ENCODE measurements at places on chromosomes 5 and 9. TPM values are rescaled to one million over a fixed set of nuclear protein-coding genes. Genes with fewer than 3 reads are reported as not detected.
A peak's percentile ranks its signal among the peaks of the same experiment; 100 is the strongest.

Gene PCDH12
- 50.4 TPM for total RNA-seq

Gene C5orf52
- total RNA-seq = not detected

DNA sequence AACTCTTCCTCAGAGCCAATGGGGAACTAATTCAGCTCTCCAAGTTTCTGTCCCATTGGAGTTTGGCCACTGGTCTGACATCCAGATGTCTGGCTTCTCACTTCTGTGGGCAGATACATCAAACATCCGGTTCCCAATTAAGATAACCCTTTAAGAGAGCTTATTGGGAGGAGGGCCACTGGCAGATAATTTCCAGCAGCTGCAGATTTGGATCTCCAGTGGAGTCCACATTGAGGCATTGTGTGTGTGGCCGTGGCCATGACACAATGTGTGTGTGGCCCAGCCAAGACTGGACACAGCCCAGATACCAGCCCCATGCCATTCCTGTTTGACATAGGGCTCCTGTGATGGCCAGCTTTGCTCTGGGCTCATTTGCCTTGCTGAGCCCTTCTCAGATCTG, 110.5 kb upstream of the MAP1B start:
- H3K27me3 ChIP-seq = no peaks in the 10 kb centered on the region
- H3K36me3 ChIP-seq = no peaks in the 10 kb centered on the region
- H3K27ac ChIP-seq = no peak overlapping the region
- no peaks in the 10 kb centered on the region for H3K4me1 ChIP-seq

- no peak for DNase-seq
- H3K36me3 ChIP-seq = no peaks in the 10 kb centered on the region
- H3K27ac ChIP-seq = no peak overlapping the region
Measured at GRCh38 chr9:4489562-4489918, 728 bp upstream of the SLC1A1 start.

DNA sequence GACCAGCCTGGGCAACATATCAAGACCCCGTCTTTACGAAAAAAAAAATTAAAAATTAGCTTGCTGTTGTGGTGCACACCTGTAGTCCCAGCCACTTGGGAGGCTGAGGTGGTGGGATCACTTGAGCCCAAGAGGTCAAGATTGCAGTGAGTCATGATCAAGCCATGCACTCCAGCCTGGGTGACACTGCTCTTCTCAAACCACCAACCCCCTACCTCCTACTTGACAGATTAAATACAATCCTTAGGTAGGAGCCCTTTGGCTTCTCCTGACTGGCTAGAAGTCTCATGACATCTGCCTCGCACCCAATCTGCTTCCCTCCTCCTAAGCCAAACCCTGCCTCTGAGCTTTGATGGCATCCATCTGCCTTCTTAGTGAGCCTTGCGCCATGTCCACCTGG, 11.6 kb upstream of the FBP1 start:
- no peak overlapping the region for H3K27ac ChIP-seq
- H3K4me3 ChIP-seq = no peak overlapping the region
- H3K36me3 ChIP-seq = no peaks in the 10 kb centered on the region

DNA sequence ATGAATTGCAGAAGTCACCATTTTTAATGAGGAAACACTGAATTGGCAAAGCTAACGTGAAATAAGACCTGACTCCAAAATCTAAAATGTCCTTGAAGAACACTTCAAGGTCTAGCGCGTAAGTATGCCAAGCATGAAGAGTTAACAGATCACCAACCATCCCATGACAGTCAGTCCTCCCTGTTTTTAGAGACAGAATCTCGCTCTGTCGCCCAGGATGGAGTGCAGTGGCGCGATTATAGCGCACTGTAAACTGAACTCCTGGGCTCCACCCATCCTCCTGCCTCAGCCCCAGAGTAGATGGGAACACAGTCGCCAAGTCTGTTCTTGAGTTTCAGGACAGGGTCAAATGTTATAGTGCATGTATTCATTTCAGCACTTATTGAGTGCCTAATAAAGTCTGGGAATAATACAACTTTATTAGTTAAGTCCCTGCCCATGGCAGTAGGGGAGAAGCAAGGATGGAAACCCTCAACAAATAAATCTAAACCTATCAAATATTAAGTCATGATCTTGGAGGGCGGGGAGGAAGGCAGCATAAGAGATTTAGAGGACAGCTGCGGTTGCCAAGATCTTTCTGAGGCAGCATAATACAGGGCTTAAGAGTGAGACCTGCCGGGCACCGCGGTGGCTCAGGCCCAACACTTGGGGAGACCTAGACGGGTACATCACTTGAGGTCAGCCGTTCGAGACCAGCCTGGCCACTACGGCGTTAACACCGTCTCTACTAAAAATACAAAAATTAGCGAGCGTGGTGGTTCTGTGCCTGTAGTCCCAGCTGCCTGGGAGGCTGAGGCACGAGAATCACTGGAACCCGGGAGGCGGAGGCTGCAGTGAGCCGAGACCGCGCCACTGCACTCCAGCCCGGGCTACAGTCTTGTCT, 1.1 kb downstream of the ATPSCKMT start:
- peak; percentile 83 for DNase-seq
- H3K27me3 ChIP-seq = no peaks in the 10 kb centered on the region
- H3K4me3 ChIP-seq = peak overlapping the region; percentile 82
- H3K27ac ChIP-seq = peak overlapping the region; percentile 93

- H3K27ac ChIP-seq = no peak overlapping the region
- no peaks in the 10 kb centered on the region for H3K36me3 ChIP-seq
- H3K27me3 ChIP-seq = no peaks in the 10 kb centered on the region
Measured at GRCh38 chr9:83153030-83153429, 90.1 kb upstream of the RASEF start.

- no peak for DNase-seq
- no peaks in the 10 kb centered on the region for H3K36me3 ChIP-seq
- H3K4me1 ChIP-seq = no peaks in the 10 kb centered on the region
- no peak overlapping the region for H3K27ac ChIP-seq
- no peak overlapping the region for H3K4me3 ChIP-seq
- H3K27me3 ChIP-seq = no peaks in the 10 kb centered on the region
Measured at GRCh38 chr5:169602535-169602934, 19.0 kb downstream of the SPDL1 start.

DNA sequence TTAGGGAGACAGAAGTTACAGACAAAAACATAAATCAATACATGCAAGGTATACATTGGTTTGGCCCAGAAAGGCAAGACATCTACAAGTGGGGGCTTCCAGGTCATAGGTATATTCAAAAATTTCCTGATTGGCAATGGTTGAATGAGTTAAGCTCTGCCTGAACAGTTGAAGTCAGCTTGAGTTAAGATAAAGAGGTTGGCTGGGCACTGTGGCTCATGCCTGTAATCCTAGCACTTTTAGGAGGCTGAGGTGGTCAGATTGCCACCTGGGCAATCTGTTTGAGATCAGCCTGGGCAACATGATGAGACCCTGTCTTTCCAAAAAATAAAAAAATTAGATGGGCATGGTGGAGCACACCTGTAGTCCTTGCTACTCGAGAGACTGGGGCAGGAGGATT, 16.3 kb downstream of the TMC1 start:
- no peak overlapping the region for H3K4me3 ChIP-seq
- H3K27me3 ChIP-seq = no peaks in the 10 kb centered on the region
- no peaks in the 10 kb centered on the region for H3K36me3 ChIP-seq
- DNase-seq = no peak
- no peak overlapping the region for H3K27ac ChIP-seq

DNA sequence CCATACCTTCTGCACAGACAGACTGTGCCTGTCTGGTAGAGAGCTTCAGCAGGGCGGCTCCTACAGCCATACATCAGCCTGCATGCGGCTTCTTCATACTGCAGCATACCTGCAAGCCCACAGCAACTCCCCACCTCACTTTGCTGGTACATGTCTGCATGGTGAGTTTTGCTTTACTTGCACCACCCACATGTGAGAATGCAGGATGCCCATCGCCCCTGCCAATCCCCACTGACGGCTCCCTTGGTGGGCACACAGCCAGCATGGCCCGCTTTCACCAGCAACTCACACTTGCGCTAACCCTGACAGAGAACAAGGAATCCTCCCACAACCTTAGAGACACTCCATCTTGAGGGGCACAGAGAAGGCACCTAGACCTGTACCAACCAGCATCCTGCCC, 114.9 kb downstream of the DTWD2 start:
- no peaks in the 10 kb centered on the region for H3K4me1 ChIP-seq
- no peak overlapping the region for H3K4me3 ChIP-seq
- no peaks in the 10 kb centered on the region for H3K27me3 ChIP-seq
- peaks cover 16% of the 10 kb centered on the region for H3K36me3 ChIP-seq

- DNase-seq = no peak
- H3K4me1 ChIP-seq = peaks cover 61% of the 10 kb centered on the region
- H3K4me3 ChIP-seq = no peak overlapping the region
- no peaks in the 10 kb centered on the region for H3K27me3 ChIP-seq
Measured at GRCh38 chr5:177542816-177543465, 11.4 kb downstream of the FAM193B start.

GRCh38 chr9:134589748-134590147, 51.9 kb upstream of the COL5A1 start:
- no peak overlapping the region for H3K4me3 ChIP-seq
- DNase-seq = no peak
- no peaks in the 10 kb centered on the region for H3K36me3 ChIP-seq
- H3K27ac ChIP-seq = no peak overlapping the region
- no peaks in the 10 kb centered on the region for H3K4me1 ChIP-seq

DNA sequence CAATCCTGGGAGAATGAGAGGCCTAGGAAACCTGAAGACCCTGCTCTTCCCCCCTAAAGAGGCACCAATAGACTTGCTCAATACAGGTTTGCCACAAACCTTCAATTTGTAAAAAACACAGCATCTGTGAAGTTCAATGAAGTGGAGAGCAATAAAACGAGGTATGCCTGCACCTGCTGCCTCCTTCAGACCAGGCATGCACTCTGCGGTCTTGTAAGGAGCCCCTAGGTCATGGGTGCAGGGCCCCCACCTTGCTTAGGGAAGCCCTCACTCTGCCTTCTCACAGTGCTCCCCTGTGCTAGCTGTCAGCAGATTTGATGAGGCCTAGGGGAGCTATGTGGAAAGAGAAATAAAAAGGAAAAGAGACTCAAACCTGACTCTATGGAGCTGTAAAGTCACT, 72.1 kb upstream of the GALNT10 start:
- H3K27ac ChIP-seq = no peak overlapping the region
- H3K36me3 ChIP-seq = no peaks in the 10 kb centered on the region
- H3K4me1 ChIP-seq = no peaks in the 10 kb centered on the region
